ENCODE measurements at places on chromosomes 3 and 15.

- no peaks in the 10 kb centered on the region for H3K36me3 ChIP-seq
- no peak overlapping the region for H3K4me3 ChIP-seq
- H3K27me3 ChIP-seq = peaks cover 12% of the 10 kb centered on the region
- peaks cover 4% of the 10 kb centered on the region for H3K4me1 ChIP-seq
- H3K27ac ChIP-seq = no peak overlapping the region
Observed at GRCh38 chr15:73789521-73790240, 36.5 kb upstream of the INSYN1 start.

- H3K4me1 ChIP-seq = peaks cover 14% of the 10 kb centered on the region
- no peaks in the 10 kb centered on the region for H3K36me3 ChIP-seq
- no peaks in the 10 kb centered on the region for H3K27me3 ChIP-seq
Observed at GRCh38 chr3:48026951-48027908, 11.0 kb upstream of the MAP4 start.

- no peak overlapping the region for H3K4me3 ChIP-seq
- no peaks in the 10 kb centered on the region for H3K4me1 ChIP-seq
- no peaks in the 10 kb centered on the region for H3K36me3 ChIP-seq
- no peak for DNase-seq
- peaks cover 17% of the 10 kb centered on the region for H3K27me3 ChIP-seq
- H3K27ac ChIP-seq = no peak overlapping the region
Observed at GRCh38 chr3:187975561-187976364, 178.2 kb upstream of the LPP start.

GRCh38 chr3:186644683-186645082, 4.5 kb downstream of the FETUB start:
- H3K4me3 ChIP-seq = no peak overlapping the region
- H3K4me1 ChIP-seq = peaks cover 9% of the 10 kb centered on the region
- no peaks in the 10 kb centered on the region for H3K36me3 ChIP-seq
- no peak for DNase-seq
- H3K27ac ChIP-seq = no peak overlapping the region
- peaks cover 27% of the 10 kb centered on the region for H3K27me3 ChIP-seq

GRCh38 chr3:119849126-119849525, 67.2 kb downstream of the NR1I2 start:
- peaks cover 43% of the 10 kb centered on the region for H3K36me3 ChIP-seq
- no peaks in the 10 kb centered on the region for H3K27me3 ChIP-seq
- no peak overlapping the region for H3K27ac ChIP-seq
- H3K4me1 ChIP-seq = no peaks in the 10 kb centered on the region
- no peak overlapping the region for H3K4me3 ChIP-seq
- DNase-seq = no peak

GRCh38 chr3:5162102-5162501, 25.4 kb upstream of the EDEM1 start:
- no peak overlapping the region for H3K4me3 ChIP-seq
- H3K27me3 ChIP-seq = no peaks in the 10 kb centered on the region
- no peak overlapping the region for H3K27ac ChIP-seq
- H3K4me1 ChIP-seq = peaks cover 3% of the 10 kb centered on the region

DNA sequence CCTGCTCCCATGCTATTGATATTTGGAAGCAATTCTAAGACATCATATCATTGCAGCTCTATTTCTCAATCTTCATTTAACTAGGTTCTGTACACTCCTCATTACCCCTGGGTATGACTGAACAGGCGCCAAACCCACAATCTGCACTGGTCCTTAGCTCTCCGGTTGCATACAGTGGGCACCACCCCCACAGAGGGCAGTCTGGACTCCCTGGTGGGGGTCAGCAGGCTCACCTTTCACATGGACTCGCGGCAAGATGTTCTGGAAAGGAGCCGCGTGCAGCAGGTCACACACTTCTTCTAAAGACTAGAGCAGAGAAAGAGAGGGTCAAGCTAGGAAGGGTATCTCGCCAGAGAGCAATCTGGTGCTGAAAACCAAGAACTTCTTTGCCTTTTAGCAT, 36.5 kb downstream of the NIPA2 start:
- H3K27me3 ChIP-seq = no peaks in the 10 kb centered on the region
- H3K4me3 ChIP-seq = no peak overlapping the region
- no peak overlapping the region for H3K27ac ChIP-seq
- H3K36me3 ChIP-seq = peaks cover 44% of the 10 kb centered on the region
- H3K4me1 ChIP-seq = no peaks in the 10 kb centered on the region
- DNase-seq = no peak

GRCh38 chr15:89980896-89981295, 20.2 kb upstream of the ZNF710 start:
- peaks cover 10% of the 10 kb centered on the region for H3K27me3 ChIP-seq
- H3K4me3 ChIP-seq = no peak overlapping the region
- DNase-seq = no peak
- H3K27ac ChIP-seq = no peak overlapping the region
- H3K4me1 ChIP-seq = no peaks in the 10 kb centered on the region
- no peaks in the 10 kb centered on the region for H3K36me3 ChIP-seq

- DNase-seq = no peak
- no peak overlapping the region for H3K4me3 ChIP-seq
- H3K27me3 ChIP-seq = peaks cover 65% of the 10 kb centered on the region
- H3K4me1 ChIP-seq = peaks cover 16% of the 10 kb centered on the region
Observed at GRCh38 chr15:101464256-101464998, 25.1 kb downstream of the PCSK6 start.

- H3K4me1 ChIP-seq = peaks cover 18% of the 10 kb centered on the region
- DNase-seq = no peak
- no peak overlapping the region for H3K27ac ChIP-seq
- no peaks in the 10 kb centered on the region for H3K36me3 ChIP-seq
Observed at GRCh38 chr3:170962411-170962810, 54.0 kb upstream of the EIF5A2 start.

DNA sequence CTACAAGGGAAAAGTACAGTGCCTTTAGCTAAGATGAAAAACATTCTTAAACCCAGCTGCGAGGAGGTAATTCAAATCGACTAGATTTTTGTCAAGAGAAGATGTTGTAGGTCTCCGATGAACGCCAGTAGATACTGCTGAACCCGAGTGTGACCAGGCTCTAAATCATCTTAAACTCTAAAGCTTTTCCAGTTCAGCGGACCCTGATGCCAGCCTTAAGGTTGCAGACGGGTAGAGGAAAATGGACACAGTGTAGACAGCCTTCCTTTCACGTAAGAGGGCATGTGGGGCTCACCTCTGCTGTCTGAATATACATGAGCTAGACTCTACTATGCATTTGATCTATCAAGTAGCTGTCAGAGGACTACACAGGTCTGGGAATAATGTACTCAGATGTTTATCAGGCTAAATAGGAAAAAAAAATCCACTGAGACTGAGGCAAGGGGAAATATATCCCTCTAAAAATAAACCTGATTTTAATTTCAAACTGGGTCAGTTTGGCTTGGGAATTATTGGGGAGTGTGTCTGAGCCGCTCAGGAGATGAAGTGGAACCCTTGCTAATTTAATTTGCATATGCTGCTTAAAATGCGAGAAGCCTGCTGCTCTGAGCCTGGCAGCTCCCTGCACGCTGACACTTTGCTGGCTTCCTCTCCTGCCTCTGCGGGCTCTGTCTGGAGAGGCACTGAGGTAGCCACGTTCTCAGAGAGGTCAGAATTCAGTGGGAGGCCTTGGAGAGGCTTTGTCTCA, 151.9 kb downstream of the CADPS start:
- H3K36me3 ChIP-seq = peaks cover 2% of the 10 kb centered on the region
- peaks cover 13% of the 10 kb centered on the region for H3K4me1 ChIP-seq
- H3K4me3 ChIP-seq = no peak overlapping the region
- no peak for DNase-seq

- H3K36me3 ChIP-seq = no peaks in the 10 kb centered on the region
- no peaks in the 10 kb centered on the region for H3K27me3 ChIP-seq
- no peak overlapping the region for H3K27ac ChIP-seq
- DNase-seq = no peak
- peaks cover 5% of the 10 kb centered on the region for H3K4me1 ChIP-seq
- H3K4me3 ChIP-seq = no peak overlapping the region
Observed at GRCh38 chr3:118808723-118809122, 225.9 kb downstream of the IGSF11 start.

- H3K27ac ChIP-seq = no peak overlapping the region
- H3K36me3 ChIP-seq = no peaks in the 10 kb centered on the region
Observed at GRCh38 chr3:30349507-30349906, 256.9 kb upstream of the TGFBR2 start.

Measured in progenitor cell of endocrine pancreas (in vitro differentiated cells).